Activated CD4-positive, CD25-positive, alpha-beta regulatory T cell (primary cell): ENCODE measurements at places on chromosomes 16 and 17.

GRCh38 chr17:80191865-80192661 lies 22.2 kb downstream of the CARD14 start:
- DNase-seq: no peak

DNA sequence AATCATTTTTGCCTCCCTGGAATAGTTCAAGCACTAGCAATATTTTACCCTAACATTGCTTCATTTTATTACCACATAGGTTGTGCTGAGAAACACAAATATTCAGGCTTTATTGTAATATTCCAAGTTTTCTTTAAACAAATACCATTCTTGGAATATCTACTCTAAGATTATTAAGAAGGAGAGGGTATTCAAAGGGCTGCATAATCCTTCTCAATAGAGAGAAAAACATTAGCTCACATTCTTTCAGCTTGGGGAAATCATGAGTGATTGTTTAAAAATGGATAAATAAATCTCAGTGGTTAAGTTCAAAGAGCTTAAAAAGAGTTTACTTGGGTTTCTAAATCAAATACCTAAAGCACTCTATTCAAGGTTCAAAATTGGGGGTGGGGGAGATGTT lies 111.9 kb upstream of the CORO6 start:
- DNase-seq: no peak

DNA sequence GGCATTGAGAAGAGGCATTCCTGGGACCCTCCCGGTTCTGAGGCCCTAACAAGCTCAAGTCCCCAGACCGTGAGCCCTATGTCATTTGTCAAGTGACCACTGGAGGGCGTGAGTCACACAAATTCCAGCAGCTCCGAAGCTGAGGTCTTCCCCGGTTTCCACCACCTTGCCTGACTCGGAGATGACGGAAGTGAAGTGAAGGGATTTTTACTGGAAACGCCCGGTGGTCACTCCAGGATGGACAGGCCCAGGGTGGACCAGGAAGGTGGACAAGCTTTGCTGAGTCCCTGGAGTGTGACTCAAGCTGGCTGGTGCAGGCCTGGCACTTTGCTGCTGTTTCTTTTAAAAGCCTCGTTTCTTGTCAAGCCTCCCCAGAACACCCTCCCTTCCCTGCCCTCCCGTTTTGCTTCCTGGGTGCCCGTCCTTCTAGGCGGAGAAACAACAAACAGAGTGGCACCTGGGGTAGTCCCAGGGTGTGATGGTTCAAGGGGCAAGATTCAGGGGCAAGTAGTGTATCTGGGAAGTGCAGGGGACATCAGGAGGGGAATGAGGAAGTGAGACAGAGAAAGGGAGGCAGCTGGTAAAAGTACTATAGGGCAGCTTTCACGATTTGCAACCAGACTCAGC lies 5.3 kb upstream of the NOS2 start:
- peak; percentile 56 for DNase-seq

DNA sequence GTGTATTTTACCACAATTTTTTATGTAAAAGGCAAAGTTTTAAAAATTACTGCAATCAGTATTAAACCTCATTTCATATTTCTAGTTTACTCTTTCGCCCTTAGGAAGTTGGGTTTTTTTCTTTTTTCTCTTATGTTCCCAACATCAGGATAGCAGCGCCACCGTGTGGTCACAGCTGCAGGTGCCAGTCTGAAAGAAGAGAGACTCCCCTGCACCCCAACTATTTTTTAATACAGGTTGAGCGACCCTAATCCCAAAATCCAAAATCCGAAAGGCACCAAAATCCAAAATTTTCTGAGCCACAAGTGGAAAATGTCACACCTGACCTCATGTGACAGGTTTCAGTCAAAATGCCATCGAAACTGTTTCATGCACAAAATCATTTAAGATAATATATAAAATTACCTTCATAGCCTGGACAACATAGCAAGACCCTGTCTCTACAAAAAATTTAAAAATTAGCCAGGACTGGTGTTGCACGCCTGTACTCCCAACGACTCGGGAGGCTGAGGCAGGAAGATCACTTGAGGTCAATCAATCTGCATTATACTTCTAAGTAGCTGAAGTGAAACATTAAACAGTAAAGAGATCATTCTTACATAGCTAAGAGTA lies 21.8 kb upstream of the ASGR2 start:
- DNase-seq: peak; percentile 51

- no peak for DNase-seq
Measured at GRCh38 chr16:85677383-85677967, 11.3 kb downstream of the GINS2 start.

DNA sequence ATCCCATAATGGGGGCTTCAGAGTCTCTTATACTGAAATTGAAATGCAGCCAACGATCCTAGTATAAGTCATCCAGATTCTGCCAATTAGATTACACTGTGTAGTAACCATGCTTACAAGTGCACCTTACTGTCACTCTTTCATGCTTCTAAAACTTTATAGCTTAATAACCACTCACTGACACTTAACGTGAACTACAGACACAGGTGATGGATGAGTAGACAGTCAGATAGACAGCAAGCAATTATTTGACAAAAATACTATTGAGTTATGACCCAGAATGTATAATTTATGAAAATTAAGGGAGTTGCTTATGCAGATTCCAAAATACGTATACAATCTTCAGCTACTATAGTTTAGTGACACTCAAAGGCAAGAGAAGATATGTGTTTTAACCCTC lies 6.3 kb downstream of the CDH8 start:
- DNase-seq: no peak

DNA sequence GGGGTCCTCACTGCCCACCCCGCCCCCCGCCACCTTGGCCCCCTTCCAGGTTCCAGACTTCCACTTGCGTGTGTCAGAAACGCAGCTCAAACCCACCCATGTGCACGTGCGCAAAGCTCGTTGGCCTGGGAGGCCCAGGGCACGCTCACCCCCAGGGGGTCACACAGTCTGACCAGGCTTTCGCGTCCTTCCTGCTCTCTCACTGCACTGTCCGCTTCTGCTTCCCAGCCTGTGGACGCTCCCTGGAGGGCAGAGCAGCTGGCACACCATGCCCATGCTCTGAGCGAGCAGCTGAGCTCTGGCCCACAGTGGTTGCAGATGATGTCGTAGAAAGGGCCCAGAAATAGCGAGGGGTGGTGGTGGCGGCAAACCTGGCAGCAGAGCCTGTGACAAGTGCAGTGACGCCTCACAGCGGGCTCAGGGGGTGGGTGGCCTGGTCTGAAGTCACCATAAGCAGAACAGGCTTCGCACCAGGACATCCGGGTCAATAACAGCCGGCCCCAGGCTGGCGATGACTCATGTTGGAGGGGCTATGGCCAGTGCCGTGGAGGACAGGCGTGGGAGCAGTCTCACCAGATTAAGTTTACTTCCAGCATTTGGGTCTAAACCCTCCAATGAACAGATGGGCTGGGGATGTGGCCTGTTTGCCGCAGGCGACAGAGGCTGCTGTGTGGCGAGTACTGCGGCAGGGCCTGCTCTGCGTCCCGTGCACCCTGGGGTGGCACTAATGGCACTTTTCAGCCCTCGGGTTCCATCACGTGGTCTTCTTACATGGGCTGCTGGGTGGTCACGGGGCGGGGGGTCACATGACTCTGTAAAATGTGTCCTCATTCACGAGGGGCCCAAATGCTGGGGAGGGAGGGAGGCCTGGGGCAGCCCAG lies 49.0 kb downstream of the NT5M start:
- DNase-seq: no peak

DNA sequence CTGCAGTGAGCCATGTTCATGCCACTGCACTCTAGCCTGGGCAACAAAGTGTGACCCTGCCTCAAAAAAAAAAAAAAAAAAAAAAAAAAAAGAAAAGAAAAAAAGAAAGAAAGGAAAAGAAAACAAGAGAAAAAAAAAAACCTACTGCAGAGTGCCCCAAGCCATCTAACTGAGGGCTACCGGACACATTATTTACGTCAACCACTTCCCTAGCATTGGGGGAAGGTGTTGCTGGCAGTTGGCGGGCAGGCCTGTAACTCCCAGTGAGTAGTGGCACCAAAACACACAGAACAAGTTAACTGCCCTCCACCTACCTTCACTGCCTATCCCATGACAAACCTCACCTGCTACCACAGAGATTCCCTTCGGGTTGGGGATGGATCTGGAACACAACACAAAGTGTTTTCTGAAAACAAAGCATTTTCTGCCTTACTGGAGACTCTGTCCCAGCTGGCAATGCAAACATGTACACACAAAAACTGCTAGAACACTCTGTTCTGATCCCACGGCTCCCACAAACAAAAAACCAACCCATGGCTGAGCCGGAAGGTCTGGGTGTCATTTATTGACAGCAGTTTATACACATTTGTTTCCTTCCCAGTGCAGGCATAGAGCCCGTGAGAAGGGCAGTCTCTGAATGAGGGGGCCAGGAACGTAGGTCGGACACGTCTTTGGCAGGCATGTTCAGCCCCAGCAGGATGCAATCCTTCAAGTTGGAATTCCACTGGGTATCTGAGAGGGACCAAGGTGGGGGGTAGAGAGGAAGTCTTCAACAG lies 11.0 kb downstream of the PHB1 start:
- DNase-seq: no peak
